ENCODE measurements at places on chromosomes 3 and 15.

DNA sequence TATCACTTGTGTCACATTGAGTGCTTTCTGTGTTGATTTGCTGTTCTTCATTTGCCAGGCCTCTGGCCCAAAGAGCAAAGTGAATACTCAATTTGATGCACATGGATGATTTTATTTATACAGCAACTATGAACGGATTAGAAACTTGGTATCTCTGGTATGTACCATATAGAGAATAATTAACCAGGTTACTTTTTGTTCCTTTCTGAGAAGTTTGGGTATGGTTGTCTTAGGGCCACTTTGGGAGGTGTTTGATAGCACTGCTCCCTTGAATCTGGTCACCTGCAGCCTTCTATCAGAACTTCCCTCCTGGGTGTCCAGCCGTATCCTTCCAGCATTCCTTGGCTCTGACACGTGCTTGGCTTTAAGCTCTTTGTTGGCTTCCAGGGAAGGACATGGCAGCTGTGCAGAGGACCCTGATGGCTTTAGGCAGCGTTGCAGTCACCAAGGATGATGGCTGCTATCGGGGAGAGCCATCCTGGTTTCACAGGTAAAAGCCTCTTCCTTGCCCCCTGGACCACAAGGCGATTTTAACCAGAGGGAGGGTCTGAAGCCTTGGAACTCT lies 12.7 kb downstream of the TAGLN3 start:
- DNase-seq: no peak

GRCh38 chr3:145735631-145736030 lies 425.4 kb downstream of the PLOD2 start:
- no peak for DNase-seq

GRCh38 chr3:133393204-133393603 lies 6.7 kb upstream of the BFSP2 start:
- no peak for DNase-seq

- no peak for DNase-seq
Observed at GRCh38 chr3:52432691-52433141, 12.2 kb downstream of the SEMA3G start.

DNA sequence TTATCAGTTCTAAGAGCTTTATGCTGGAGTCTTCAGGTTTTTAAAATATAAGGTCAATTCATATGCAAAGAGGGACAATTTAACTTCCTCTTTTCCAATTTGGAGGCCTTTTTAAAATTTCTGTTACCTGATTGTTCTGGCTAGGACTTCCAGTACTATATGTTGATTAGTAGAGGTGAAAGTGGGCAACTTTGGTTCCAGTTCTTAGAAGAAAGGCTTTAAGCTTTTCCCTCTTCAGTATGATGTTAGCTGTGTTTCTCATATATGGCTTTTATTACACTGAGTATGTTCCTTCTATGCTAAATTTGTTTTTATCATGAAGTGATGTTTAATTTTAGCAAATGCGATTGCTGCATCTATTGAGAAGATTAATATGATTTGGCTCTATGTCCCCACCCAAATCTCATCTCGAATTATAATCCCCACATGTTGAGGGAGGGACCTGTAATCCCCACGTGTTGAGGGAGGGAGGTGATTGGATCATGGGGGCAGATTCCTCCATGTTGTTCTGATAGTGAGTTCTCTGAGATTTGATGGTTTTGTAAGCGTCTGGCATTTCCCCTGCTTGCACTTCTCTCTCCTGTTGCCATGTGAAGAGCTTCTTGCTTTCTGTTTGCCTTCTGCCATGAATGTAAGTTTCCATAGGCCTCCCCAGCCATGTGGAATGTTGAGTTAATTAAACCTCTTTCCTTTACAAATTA lies 33.8 kb downstream of the FAIM start:
- DNase-seq: no peak

DNA sequence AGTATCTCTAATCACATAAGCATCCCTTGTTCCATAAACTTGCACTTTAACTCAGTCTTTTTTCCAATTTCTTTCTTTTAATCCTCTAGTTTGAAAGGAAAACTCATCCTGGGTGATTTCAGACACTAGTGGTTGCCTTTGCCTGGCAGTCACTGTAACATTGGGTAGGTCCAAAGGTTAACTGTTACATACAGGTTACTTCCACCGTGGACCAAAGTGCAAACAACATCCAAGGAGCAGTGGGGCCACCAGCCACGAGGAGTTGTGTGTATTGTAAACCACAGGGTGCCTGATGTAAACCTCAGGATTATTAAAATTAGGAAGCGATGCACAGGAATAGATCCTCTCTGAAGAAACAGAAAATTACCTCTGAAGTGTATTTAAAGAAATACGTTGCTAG lies 75.0 kb downstream of the HCN4 start:
- no peak for DNase-seq

DNA sequence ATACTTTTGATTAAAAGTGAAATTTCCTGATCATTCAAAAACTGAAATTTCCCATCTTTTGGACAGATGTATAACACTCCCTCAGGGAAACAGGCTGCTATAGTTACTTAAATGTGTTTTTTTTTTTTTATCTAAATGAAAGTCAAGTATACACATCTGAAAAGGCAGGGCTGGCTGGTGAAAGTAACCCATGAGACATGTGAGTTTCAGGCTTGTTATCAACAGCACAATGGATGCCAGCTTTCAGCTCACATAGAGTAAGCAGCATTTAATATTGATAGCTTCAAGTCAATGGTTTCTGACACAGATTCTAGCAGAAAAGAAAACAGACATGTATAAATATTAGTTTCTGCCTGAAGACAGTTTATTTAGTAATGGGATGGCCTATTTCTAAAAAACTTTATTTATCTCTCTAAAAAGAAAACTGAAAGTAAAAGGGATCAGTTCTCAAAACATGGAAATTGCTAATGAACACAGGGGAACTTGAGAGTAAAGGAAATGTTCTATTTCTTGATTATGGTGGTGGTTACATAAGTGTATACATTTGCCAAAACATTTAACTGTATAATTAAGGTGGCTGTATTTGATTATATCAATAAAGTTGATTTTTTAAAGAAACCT lies 89.7 kb upstream of the CMC1 start:
- DNase-seq: no peak

GRCh38 chr15:69118089-69118488 lies 42.3 kb upstream of the GLCE start:
- no peak for DNase-seq

- DNase-seq: no peak
Observed at GRCh38 chr3:126930936-126931600, 51.8 kb upstream of the PLXNA1 start.

DNA sequence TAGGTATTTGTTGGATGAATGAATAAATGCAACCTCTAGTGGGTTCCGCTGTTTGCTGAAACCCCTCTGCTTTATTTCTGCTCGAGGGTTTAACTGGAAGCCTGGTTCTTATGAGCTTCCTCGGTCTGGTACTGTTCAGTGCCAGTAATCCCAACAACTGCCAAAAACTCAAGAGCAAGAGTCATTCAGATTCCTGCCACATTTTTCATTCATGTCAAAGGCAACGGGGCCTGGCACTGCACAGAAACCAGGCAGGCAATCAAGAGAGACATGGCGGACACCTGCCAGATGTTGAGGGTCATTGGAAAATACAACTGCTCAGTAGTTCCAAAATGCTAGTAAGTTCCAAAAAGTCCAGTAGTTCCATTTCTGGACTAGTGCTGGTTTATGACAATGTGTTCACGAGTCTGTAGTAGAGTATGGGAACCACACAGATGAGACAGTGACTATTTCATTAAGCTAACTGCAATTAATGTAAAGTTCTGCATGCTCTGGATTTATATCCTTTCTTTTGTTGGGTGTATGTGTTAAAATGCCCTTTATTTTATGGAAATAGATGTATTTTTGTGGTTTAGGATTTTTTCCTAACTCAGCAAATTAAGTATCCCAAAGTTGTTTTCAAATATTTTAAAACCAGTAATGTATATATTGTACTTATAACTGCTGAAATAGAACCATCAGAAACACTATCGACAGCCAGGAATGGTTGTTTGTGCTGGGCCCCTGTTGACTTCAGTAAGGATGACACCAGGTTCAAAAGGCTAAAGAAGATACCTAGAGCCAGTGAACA lies 22.7 kb upstream of the TMEM41A start:
- no peak for DNase-seq

- no peak for DNase-seq
Observed at GRCh38 chr3:124805671-124806070, 75.4 kb downstream of the UMPS start.

GRCh38 chr3:151816091-151816604 lies 2.2 kb downstream of the AADAC start:
- DNase-seq: no peak

DNA sequence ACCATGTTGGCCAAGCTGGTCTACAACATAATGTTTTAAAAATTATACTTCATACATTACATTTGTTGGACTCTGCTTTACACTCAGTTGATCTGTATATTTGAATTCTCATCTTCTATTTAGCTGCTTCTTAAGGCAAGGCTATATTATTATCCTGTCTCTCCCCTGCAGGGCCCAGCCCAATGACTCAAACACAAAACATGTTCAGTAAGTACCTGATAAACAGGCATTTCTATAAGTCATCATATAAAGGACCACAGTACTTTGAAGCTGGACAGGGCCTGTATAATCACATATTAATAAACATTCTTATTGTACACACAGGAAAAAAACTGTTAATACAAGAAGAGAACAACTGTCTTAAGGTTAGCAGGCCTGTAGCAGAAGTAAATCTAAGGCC lies 36.2 kb downstream of the NGLY1 start:
- peak; percentile 5 for DNase-seq

- DNase-seq: no peak
Observed at GRCh38 chr3:13851997-13852637, 27.8 kb downstream of the WNT7A start.

GRCh38 chr15:85910834-85911233 lies 116.1 kb upstream of the KLHL25 start:
- no peak for DNase-seq

DNA sequence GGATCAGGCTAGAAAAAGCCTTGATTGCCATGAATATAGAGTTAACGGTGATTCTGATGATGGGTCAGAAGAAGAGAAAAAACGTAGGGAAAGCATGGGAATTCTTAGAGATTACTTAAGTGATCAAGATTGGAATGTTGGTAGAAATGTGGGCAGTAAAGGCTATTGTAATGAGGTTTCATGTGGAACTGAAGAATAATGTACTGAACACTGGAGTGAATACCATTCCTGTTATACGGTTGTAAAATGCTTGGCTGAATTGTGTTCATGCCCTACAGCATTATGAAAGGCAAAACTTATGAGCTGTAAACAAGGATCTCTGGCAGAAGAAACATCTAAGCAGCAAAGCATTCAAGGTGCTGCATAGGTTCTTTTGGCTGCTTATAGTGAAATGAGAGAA lies 414.1 kb upstream of the CBLB start:
- no peak for DNase-seq

DNA sequence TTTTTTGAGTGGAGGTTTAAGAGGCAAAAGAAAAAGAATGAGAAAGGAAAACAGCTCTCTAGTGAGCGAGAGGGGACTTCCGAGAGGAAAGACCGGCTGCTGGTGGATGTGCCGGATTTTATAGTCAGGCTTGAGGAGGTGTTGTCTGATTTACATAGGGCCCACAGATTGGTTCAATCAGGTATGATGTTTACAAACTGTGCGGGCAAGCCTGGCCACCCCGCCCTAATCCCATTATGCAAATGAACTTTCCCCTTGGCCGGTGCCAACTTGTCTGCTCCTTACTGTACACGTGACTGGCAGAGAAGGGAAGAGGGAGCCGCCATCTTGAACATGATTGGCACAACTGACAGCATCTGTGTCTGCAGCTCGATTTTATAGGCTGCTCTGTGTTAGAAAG lies 44.7 kb downstream of the FAM43A start:
- no peak for DNase-seq

- no peak for DNase-seq
Observed at GRCh38 chr15:39551476-39551875, 29.4 kb upstream of the THBS1 start.

GRCh38 chr15:41502795-41503668 lies 9.4 kb downstream of the ITPKA start:
- DNase-seq: no peak

GRCh38 chr3:150936693-150937092 lies 31.5 kb upstream of the MINDY4B start:
- DNase-seq: no peak

GRCh38 chr3:51718547-51719409 lies 11.9 kb downstream of the GRM2 start:
- peak; percentile 69 for DNase-seq

DNA sequence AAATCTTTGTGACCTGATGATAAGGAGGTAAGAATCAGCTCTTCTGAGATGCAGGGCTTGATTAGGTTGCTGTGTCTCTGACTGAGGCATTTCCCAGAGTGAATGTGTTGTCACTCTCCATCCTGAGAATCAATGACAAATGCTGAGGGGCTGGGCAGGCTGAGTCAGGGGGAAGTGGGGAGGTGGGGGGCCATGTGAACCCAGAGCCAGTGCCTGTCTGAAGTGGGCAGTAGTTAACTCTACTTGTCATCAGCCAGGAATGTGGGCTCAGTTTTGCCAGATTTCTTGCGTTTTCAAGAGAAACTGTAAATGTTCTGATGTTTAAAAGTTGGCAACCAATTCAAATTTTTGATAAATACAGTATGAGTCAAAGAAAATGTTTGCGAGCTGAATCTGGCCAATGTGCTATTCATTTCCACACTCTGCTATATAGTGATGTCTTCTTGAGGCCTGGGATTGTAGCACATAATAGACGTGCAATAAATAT lies 3.1 kb upstream of the BNC1 start:
- no peak for DNase-seq

GRCh38 chr15:95032156-95032555 lies 800.8 kb downstream of the MCTP2 start:
- no peak for DNase-seq

GRCh38 chr3:16286751-16287543 lies 21.9 kb downstream of the OXNAD1 start:
- peak; percentile 36 for DNase-seq

DNA sequence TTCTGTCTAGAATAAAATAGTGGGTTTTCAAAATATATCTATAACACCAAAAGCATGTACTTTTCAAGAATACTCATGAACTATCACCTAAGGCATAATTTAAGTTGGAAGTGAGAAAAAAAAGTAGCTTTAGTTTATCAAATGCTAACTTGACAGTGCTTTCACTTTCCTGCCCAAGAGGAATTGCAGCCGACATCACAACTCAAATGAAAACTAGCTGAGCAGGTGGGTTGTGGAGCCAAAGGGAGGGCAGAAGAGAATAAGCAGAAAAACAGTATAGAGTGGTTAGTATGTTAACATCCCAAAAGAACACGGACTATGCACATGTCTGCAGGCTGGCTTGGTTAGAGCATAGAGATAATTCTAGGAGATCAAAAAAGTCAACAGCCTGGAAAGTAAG lies 120.9 kb downstream of the NEDD4 start:
- no peak for DNase-seq

- peak; percentile 8 for DNase-seq
Observed at GRCh38 chr15:62781081-62781497, 261.5 kb upstream of the TPM1 start.

DNA sequence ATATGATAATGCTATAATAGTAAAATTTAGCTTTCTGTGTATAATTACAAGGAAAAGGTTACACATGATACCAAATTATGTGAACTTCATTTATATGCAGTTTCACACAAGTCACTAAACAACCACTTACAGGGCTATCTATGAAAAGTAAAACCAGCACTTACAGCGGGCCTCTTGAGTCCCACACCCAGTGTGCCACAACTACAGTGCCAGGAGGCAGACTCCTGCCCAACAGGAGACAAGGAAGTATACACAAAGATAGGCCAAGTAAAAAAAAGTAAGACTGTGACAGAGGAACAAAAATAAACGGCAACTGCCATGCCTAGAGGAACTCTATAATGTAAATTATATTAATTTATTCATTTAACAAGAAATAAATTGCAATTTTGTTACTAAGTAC lies 53.4 kb upstream of the NEK10 start:
- no peak for DNase-seq

Measured in erythroblast (primary cell).